T-helper 9 cell (primary cell): ENCODE measurements at places on chromosomes 4 and X.
A peak's percentile ranks its signal among the peaks of the same experiment; 100 is the strongest.

DNA sequence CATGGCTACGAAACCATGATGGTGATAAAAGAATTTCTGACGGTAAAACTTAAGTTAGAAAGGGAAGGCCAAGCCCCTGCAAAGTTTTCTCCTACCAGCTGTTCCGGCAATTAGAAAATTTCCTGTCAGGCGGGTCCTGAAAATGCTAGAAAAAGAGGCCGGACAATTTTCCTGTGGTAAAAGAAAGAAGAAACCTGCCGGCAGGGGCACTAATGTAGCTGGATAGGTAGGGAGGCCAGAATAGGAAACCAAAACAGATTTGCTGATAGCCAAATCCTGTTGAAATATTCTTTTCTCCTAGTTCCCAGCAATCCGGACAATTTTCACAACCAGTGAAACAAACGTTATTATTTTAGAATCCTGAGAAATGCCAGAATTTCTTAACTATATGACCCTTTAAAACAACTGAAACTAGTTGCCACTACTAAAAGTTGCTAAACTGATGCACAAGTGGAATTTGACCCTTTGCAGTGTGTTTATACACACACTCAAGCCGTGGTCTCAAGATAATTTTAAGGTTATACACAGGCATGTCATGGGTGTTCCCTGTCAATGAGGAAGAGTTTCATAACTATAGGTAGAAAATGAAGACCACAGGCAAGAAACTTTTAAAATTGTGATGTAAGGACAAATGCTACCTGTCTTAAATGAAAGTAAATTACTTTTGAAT, 47.7 kb downstream of the RPS6KA3 start:
- DNase-seq: no peak

- no peak for DNase-seq
Measured at GRCh38 chr4:48974979-48975640, 11.0 kb upstream of the CWH43 start.

GRCh38 chrX:1316527-1316926, 20.1 kb upstream of the IL3RA start:
- DNase-seq: no peak

DNA sequence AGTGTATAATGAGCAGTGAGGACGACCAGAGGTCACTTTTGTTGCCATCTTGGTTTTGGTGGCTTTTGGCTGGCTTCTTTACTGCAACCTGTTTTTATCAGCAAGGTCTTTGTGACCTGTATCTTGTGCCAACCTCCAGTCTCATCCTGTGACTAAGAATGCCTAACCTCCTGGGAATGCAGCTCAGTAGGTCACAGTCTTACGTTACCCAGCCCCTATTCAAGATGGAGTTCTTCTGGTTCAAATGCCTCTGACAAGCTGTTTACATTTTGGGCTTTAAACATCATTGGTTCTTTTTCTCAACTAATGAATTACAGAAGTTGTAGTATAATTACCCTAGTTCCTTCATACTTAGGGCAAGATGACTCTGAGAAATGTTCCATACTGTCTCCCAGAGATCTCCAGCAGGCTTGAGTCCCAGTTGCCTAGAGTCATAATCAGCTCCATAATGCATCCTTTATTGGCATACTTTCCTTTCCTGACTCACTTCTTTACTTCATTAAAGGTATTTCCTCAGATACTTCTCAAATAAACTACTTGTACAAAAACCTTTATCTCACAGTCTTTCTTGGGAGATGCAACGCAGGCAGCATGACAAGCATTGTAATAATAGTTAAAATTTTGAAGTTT, 136.5 kb downstream of the KDM6A start:
- no peak for DNase-seq

- DNase-seq: no peak
Measured at GRCh38 chr4:20652226-20652885, 47.9 kb upstream of the PACRGL start.

DNA sequence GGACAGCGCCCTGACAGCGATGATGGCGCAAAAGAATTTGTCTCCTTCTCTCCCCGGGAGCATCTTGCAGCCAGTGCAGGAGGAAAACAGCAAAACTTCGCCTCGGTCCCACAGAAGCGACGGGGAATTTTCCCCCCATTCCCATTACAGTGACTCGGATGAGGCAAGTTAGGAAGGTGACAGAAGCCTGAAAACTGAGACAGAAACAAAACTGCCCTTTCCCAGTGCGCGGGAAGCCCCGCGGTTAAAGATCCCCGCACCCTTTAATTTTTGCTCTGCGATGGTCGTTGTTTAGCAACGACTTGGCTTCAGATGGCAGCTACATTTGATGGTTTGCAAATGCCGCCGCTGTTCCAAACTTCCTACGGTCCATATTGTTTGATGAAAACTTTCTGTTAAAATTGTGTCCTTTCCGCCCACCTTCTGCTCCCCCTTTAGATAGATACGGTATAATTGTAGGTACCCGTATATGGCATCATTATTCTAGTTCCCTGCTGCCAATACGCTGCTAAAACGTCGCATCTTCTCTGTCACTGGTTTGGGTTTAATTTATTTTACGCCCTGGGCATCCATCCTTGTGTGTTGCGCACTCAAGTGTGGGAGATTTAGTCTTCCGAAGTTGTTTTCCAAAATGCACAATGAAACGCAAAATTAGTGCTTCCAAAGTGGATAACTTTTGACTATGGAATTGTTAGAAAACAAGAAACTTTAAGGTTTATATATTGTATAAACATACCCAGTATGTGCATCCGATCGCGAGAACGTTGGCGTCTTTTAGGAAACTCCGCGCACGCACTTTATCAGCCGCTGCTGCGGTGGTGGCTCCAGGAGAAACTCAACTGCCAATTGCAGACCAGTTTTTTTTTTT, 1.5 kb downstream of the ATOH1 start:
- no peak for DNase-seq

DNA sequence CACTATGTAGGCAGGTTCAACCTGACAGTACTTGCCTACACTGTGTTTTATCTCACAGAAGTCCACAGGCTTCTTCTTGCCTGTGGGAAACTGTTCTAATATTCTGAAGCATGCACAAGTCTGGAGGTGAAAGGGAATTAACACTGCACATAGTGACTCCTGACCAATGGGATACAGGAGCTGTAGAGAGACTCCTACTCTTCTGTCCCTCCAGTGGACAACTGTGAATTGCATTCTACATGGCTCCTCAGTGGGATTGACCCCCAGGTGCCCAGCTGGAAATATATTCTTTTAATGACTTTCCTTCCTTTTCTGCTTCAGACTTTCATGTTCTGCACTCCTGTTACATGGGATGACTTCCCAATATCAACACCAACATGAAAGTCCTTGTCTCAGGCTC, 8.2 kb upstream of the YIPF6 start:
- no peak for DNase-seq

GRCh38 chr4:5517372-5517771, 191.0 kb downstream of the EVC2 start:
- DNase-seq: no peak

- DNase-seq: no peak
Measured at GRCh38 chrX:69507500-69507789, 3.3 kb downstream of the NALF2 start.

DNA sequence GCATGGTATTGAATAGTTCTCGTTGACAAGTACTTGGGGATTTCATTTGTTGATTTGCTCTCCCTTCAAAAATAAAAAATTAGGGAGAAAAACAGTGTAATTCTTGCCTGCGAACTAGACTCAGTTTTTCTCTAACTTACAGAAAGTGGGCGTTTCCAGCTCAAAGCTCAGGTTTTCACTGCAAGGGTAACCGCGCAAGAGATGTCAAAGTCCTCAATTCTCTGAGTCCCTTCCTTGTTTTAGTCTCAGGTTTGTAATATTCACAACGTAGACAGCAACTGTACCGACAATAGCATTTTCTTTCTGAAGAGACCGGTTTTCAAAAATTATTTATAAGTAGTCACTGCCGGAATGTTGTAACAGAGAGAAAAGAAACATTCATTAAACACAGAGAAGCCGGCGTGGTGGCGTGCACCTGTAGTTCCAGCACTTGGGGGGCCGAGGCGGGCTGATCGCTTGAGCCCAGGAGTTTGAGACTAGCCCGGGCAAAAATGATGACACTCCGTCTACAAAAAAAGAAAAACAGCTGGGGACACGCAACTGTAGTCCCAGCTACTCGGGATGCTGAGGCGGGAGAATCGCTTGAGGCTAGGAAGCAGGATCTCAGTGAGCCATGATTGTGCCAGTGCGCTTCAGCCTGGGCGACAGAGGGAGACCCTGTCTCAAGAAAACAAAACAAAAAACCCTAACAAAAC, 774 bp downstream of the ZCCHC4 start:
- no peak for DNase-seq

- no peak for DNase-seq
Measured at GRCh38 chrX:24260842-24261550, 52.9 kb downstream of the SUPT20HL2 start.

- no peak for DNase-seq
Measured at GRCh38 chr4:123522646-123523045, 126.1 kb downstream of the SPRY1 start.

- no peak for DNase-seq
Measured at GRCh38 chr4:625631-626161, 323 bp downstream of the PDE6B start.

GRCh38 chrX:83511208-83511607, 3.1 kb downstream of the POU3F4 start:
- DNase-seq: no peak

- no peak for DNase-seq
Measured at GRCh38 chrX:3029129-3029528, 12.1 kb upstream of the ARSF start.

GRCh38 chr4:140162596-140162995, 8.6 kb upstream of the MAML3 start:
- no peak for DNase-seq

- DNase-seq: no peak
Measured at GRCh38 chrX:128862557-128862956, 660.7 kb downstream of the SMARCA1 start.

GRCh38 chr4:100360211-100360610, 157.6 kb downstream of the EMCN start:
- DNase-seq: no peak

DNA sequence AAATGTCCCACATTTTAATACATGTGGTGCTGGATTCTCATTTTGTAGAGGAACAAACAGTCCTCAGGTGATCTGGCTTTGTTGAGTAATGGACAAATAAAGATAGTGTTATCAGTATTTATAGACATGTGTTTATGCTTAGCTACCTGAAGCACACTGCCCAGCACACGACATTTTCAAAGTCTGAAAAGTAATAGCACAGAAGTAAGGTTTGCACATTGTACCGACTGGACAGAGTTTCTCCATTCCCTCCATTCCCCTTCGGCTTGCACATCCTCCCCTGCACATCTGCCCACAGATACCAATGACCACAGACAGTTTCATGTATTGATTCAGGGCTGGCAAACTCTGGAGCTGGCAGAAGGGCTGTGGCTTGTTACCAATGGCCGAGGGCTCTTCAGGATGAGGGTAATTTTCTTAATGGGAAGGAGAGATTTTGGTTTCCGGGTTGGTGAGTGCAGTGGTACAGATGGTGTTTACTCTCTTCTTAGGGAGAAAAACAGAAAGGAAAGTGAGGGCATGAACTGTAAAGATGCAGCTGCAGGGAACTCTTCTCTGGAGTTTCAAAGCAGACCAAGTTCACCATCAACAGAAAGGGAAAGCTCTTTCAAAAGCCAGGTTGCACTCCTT, 2.3 kb downstream of the GRPR start:
- no peak for DNase-seq

DNA sequence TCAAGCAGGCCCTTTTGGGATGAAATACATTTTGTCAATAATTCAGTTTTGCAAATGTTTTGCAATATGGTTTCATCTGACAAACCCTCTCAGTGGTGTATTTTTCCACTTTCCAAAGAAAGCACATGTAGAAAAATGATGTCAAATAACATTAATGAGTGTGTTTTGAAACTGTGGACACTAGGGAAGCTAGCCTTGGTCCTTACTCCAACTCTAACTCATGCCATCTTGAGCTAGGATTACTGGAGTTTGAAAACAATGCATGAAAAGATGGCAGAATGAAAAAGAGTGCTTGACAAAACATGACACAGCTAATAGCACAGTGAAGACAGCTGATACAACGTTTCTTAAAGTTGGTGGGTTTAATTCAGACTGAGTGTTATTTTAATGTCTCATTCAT, 41.4 kb downstream of the HAND2 start:
- no peak for DNase-seq

DNA sequence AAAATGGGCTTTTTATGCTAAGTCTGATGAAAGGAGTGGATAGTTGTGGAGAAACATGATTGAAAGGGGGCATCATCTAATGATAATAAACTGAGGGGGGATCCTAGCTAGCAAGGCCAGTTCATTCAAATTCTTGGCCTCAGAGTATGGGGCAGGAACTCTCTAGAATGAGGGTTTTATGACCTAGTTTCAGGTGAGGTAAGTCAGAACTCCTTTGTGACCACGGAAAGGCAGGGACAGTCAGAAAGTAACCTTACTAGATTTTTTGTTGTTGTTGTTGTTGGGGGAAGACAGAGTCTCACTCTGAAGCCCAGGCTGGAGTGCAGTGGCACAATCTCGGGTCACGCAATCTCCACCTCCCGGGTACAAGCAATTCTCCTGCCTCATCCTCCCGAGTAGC, 1.5 kb upstream of the PAQR3 start:
- DNase-seq: no peak

GRCh38 chr4:7360806-7361205, 73.9 kb downstream of the PSAPL1 start:
- no peak for DNase-seq

- no peak for DNase-seq
Measured at GRCh38 chr4:170399581-170400293, 310.0 kb upstream of the AADAT start.

- DNase-seq: no peak
Measured at GRCh38 chr4:88008122-88008742, 797 bp downstream of the PKD2 start.

DNA sequence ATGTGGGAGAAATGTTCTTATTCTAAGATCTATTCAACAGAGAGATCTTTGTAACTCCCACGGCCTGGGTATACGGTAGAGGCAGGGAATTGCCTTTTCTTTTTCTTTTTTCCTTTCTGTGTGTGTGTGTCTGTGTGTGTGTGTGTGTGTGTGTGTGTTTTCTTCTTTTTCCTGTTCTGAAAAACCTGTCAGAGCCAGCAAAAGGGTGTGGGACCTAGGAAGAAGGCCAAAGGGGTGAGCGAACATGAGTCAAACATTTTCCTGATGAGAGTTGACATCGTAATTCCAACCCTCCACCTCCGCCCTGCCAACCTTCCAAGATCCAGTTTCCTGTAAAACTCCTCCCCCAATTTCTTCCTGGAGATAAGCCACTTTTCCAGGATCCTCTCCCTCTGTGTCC, 2.8 kb upstream of the CHIC2 start:
- no peak for DNase-seq

DNA sequence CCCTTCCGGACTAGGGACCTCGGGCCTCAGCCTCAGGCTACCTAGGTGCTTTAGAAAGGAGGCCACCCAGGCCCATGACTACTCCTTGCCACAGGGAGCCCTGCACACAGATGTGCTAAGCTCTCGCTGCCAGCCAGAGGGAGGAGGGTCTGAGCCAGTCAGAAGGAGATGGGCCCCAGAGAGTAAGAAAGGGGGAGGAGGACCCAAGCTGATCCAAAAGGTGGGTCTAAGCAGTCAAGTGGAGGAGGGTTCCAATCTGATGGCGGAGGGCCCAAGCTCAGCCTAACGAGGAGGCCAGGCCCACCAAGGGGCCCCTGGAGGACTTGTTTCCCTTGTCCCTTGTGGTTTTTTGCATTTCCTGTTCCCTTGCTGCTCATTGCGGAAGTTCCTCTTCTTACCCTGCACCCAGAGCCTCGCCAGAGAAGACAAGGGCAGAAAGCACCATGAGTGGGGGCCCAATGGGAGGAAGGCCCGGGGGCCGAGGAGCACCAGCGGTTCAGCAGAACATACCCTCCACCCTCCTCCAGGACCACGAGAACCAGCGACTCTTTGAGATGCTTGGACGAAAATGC, at the start of gene WAS:
Gene WAS (plus strand): TSS at position 389 of the 572 bp plus-strand sequence. CDS start 55 bp downstream, at position 444.
- peak; percentile 7 for DNase-seq

GRCh38 chr4:1309261-1310010, 19.7 kb downstream of the MAEA start:
- peak; percentile 51 for DNase-seq
